Breast epithelium (tissue), 4 donors: ENCODE measurements at places on chromosomes 16 and 17. TPM values are rescaled to one million over a fixed set of nuclear protein-coding genes. Genes with fewer than 3 reads are reported as not detected.

CRYM gene
- total RNA-seq, result 5.0 TPM

HSPB9 gene
- not detected for total RNA-seq

CFAP119 gene
- 13.4 TPM for total RNA-seq

DNA sequence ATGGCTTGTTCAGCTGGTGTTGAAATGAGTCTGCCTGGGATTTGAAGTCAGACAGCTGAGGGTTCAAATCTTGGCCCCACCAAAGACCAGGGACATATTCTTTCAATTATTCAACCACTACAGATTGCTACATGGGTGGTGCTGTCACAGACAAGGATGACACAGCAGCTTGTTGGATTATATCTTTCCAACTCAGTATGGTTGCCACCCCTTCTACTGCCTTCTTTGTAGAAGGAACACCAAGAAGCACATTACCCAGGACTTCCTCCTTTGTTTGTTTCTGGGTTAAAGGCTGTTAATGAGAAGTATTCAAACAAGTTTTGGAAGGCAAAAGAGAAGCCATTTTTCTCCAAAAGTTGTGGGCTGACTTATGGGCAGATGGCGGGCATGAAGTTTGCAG, 78.6 kb downstream of the COPRS start:
- no peak for DNase-seq

DNA sequence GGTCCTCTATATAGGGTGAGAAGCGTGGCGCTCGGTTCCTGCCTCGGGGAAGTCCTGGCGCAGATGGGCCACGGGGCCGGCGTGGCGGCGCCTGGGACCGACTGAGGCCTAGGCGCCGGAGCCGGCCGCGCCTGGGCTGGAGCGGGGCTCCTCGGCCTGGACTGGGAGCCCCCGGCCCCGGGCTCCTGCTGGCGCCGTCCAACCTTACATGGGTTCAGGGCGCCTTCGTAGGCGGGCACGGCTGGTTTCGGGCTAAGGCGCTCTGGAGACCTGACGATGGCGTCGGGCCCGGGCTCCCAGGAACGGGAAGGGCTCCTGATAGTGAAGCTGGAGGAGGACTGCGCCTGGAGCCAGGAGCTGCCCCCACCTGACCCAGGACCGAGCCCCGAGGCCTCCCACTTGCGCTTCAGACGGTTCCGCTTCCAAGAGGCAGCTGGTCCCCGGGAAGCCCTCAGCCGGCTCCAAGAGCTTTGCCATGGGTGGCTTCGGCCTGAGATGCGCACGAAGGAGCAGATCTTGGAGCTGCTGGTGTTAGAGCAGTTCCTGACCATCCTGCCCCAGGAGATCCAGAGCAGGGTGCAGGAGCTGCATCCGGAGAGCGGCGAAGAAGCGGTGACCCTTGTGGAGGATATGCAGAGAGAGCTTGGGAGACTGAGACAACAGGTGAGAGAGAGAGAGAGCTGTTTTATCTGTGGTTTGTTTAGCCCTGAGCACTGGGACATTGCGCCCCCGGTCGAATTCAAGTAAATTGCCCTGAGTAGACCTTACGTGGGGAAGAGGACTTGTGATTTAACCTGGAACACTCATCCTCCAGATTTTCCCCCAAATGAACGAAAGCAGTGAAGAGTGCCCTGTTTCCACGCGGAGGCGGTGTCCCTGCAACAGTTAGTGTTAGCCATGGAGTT, 504 bp downstream of the ZNF263 start:
- no peak for DNase-seq
